BJ (cell line): ENCODE measurements at places on chromosomes 6 and 20. TPM values are rescaled to one million over a fixed set of nuclear protein-coding genes. Genes with fewer than 3 reads are reported as not detected.

GRCh38 chr6:21198032-21198640 lies 395.4 kb upstream of the SOX4 start:
- DNase-seq: no peak

GRCh38 chr20:46341074-46342009 lies 33.0 kb upstream of the CDH22 start:
- DNase-seq: no peak

GRCh38 chr6:129032602-129033001 lies 149.7 kb downstream of the LAMA2 start:
- DNase-seq: no peak

DNA sequence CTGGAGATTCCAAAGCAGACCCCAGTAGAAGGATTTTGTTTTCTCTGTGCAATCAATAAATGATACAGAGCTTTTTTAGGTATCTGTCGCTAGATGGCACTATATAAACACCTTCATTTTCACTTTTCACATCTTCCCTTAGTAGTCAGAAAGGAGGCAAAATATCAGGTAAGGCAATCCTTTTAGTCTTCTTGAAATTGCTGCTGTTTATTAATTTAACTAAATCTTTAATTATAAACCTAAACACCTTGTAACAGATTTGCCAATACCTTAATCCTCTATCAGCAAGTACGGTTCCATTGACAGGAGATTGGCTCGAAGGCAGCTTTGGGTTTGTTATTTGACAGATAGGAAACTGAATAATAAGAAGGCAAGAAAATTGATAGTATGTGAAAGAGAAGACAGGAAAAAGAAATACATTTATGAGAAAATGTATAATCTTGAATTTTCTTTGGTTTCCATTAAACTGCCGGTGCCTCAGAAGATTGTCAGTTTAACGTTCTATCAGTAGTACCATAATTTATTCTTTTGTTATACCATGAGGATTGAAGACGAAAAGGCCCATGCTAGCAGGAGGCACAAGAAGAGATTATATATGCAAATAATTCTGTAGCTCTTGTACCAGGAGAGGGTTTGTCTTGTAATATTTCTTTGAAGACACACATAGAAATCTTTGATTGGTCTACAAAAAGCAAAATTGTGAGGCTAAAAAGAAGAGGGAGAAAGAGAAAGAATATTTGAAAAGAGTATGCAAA lies 23.5 kb upstream of the IBTK start:
- DNase-seq: no peak

The PPIL6 gene
- polyA plus RNA-seq: 0.48 and 1.2 TPM in 2 replicates

The FAM83C gene
- not detected in 2 replicates for polyA plus RNA-seq
